ENCODE measurements at places on chromosomes 11 and 22.

DNA sequence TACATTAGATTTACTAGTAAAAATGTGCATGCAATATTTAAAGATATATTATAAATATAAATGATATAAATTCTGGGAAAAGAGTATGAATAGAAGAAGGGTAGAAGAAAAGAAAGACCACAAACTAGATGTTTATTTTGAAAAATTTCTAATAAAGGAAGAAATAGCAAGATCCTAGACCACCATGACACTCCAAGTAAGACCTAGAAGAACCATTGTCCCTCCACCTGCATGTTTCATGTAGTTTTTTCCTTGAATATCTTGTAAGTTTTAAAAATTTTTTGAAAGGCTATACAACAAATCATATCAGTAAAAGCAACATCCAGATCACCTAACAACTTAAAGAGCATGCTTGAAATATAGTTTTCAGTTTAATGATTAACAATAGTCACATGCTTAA lies 46.8 kb downstream of the ARHGAP32 start:
- no peak for DNase-seq

GRCh38 chr11:43914466-43914865 lies 28.0 kb upstream of the C11orf96 start:
- DNase-seq = no peak

- no peak for DNase-seq
These were observed 93.0 kb downstream of the GUCY1A2 start for GRCh38 chr11:106925245-106925644.

DNA sequence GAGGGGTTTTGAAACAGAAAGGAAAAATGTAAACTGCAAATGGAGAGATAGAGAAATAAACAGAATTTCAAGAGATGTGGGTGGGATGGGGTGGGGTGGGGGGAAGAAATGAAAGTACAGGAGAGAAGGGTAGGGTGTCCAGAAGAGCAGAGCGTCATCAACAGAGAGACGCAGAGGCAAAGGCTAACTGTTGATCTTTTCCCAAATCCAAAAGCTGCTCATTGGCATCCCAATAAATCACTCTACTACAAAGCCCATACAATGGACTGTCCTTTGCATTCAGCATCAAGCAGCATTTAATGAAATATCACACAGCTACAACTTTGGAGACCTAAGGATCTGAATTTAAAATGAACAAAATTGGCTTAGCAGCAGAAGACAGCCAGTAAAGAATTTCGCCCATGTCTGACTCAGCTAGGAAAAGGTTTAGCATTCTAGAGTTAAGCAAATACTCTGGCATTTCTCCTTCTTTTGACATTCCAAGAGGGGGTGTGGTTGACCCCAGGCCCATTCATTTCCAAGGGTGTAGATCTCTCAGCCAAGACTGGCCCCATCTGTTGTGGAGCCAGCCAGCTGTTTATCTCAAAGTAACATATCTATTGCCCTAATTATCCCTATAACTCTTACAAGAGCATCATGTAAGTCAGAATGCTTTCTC lies 1.5 kb downstream of the RAB30 start:
- DNase-seq = no peak

DNA sequence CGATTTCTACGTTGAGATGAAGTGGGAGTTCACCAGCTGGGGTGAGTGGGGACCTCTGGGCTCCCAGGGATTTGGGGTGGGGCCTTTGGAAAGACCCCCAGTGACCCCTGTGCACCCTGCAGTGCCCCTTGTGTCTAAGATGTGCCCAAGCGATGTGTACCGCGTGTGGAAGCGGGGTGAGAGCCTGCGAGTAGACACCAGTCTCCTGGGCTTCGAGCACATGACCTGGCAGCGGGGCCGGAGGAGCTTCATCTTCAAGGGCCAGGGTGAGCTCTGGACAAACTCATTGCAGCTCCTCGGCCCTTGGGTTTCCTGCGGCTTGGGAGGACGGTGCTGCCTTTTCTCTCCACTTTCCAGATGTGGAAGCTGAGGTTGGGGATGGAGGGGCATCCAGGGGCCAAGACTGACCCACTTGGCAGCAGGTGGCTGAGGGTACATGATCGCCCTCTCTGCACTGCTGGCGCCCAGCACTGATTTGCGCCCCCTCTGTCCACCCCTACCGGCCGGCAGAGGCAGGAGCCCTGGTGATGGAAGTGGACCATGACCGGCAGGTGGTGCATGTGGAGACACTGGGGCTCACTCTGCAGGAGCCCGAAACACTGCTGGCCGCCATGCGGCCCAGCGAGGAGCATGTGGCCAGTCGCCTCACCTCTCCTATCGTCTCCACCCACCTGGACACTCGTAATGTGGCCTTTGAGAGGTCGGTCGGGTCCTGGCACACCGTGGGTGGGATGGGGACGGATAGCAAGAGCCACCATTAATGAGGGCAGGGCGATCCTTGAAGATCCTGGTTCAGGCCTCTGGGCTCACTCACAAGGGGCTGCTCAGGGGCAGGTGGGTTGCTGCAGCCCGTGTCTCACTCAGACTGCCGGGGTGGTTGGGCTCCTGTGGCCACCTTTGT lies 2.6 kb downstream of the ANKRD13D start:
- DNase-seq = no peak

- DNase-seq = no peak
These were observed 40.3 kb downstream of the ARHGAP42 start for GRCh38 chr11:100727410-100727809.

GRCh38 chr22:37091994-37092393 lies 17.5 kb downstream of the TMPRSS6 start:
- DNase-seq = no peak
